ENCODE measurements at places on chromosomes 11 and 22. TPM values are rescaled to one million over a fixed set of nuclear protein-coding genes. Genes with fewer than 3 reads are reported as not detected.

C11orf97 gene
- not detected for total RNA-seq

GLYAT gene
- not detected for total RNA-seq

SMIM35 gene
- total RNA-seq, result not detected

TREH gene
- total RNA-seq, result not detected

NRGN gene
- total RNA-seq, result 0.15 TPM

PKDREJ gene
- total RNA-seq, result not detected

OR5B21 gene
- total RNA-seq, result not detected

SLN gene
- not detected for total RNA-seq

PHLDB1 gene
- 64.3 TPM for total RNA-seq

DCHS1 gene
- total RNA-seq, result 0.27 TPM

GLB1L2 gene
- 1.2 TPM for total RNA-seq

RAG2 gene
- total RNA-seq, result not detected

A4GALT gene
- 5.4 TPM for total RNA-seq

DDI1 gene
- total RNA-seq, result not detected

SMTNL1 gene
- not detected for total RNA-seq

KCNK4 gene
- total RNA-seq, result 0.80 TPM

KREMEN1 gene
- 13.8 TPM for total RNA-seq

C22orf15 gene
- not detected for total RNA-seq

HMGXB4 gene
- total RNA-seq, result 9.5 TPM

SULT4A1 gene
- total RNA-seq, result 0.08 TPM

ACR gene
- not detected for total RNA-seq

CASP1 gene
- total RNA-seq, result 40.6 TPM

FAM111A gene
- 11.5 TPM for total RNA-seq

ALX4 gene
- not detected for total RNA-seq

PPARA gene
- total RNA-seq, result 15.8 TPM

FBLN1 gene
- total RNA-seq, result 20.0 TPM

ANKK1 gene
- total RNA-seq, result 1.6 TPM

SCARF2 gene
- total RNA-seq, result 3.1 TPM

ZP1 gene
- total RNA-seq, result not detected

POLD3 gene
- total RNA-seq, result 15.1 TPM

GVQW3 gene
- total RNA-seq, result 0.38 TPM

KRTAP5-1 gene
- total RNA-seq, result not detected

ACRV1 gene
- total RNA-seq, result not detected

CACNA1I gene
- total RNA-seq, result under 0.01 TPM
